ENCODE measurements at places on chromosomes 13 and 19.

- peak; percentile 12 for DNase-seq
Observed at GRCh38 chr13:104757712-104758111, 1691.5 kb upstream of the SLC10A2 start.

DNA sequence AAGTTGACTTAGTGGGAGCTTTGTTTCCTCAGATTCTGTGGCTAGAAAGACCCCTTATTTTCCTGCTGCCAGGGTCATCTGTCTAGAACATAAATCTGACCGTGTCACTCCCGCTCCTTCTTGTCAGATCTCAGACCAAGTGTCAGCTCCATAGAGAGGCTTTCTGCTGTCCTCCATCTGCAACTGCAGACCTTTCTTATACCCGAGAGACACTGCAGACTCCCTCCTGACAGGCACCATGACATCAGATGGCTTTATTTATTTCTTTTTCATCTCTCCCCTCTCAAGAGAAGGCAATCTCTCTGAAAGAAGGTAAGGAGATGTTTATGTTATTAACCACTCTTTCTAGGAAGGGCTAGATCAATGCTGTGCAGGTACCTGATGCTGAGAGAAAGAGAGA, 726.5 kb downstream of the UQCRFS1 start:
- DNase-seq, result no peak

GRCh38 chr19:34353546-34353945, 11.4 kb upstream of the GPI start:
- DNase-seq, result no peak

GRCh38 chr19:17526922-17527321, 15.5 kb downstream of the PGLS start:
- no peak for DNase-seq

DNA sequence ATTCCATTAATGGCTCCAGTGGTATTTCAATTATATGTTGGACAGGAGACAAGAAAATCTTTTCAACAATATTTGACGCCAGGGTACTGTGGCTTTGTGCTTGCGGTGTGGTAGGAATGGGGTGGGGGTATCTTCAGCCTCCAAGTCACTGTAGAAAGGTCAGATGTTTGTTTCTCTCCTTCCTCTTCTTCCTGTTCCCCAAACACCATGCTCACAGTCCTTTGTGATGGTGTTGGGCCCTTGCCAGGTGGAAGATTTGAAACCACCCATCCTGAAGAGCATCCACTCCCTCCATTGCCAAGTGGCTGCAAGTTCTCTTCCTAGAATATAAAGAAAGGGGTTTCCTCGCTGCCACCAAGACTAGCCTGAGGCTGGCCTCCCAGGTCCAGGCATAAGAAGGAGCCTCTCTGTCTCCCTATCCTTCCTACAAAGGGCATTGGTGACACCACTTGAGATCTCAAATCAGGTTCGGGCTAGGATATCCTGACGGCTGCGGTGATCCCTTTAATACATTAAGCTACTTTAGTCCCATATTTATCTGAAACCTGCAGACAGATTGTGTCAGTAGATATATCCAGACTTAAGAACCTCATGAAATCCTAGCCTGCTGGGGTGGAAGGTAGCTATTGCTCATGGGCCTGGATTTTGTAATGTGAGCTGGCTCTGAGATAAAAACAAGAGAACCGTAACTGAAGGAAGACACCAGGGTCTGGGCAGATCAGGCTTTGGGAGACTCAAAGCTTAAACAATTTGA, 64.3 kb upstream of the SIAH3 start:
- DNase-seq, result no peak

DNA sequence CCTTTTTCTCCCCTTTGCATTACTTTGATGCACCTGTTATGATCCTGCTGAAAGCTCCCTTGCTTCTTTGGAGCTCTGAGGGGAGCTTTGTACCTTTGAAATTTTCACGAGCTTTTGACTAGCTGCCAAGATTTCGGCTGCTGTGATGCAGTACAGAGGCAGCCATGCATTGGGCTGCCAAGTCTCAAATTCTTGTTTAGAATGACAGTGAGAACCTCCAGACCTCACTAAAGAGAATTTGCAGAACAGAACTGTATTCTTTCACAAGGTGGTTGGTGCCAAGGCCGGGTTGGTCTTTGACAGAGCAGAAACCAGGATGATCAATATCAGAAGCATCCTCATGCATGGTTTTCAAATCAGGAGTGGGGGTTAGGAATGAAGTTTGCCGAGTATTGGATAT, 414.8 kb downstream of the GPC5 start:
- DNase-seq, result peak; percentile 72

- DNase-seq, result no peak
Observed at GRCh38 chr19:1765232-1765903, 12.1 kb downstream of the ONECUT3 start.

- DNase-seq, result peak; percentile 69
Observed at GRCh38 chr19:17473041-17473440, 2.7 kb downstream of the SLC27A1 start.

DNA sequence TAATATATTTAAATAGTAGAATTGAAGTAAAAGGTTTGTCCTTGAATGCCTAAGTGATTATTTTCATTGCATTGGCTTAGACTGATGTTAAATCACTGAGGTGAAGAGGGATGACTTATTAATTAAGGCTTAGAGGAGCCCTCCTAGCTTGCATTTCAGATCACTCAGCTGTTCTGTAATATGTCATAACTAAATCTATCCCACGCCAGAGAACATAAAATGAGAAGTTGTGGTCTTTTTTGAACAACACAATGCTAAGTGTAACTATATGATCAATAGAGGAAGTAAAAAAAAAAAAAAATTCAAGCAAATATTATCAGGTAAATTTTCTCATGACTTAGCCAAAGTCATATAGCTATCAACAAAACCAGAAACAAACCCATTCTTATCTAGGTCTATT, 752.2 kb downstream of the GPC5 start:
- no peak for DNase-seq

- peak; percentile 77 for DNase-seq
Observed at GRCh38 chr19:40221858-40222619, 3.9 kb upstream of the TTC9B start.

GRCh38 chr19:7987114-7987768, 18.2 kb downstream of the ELAVL1 start:
- no peak for DNase-seq

DNA sequence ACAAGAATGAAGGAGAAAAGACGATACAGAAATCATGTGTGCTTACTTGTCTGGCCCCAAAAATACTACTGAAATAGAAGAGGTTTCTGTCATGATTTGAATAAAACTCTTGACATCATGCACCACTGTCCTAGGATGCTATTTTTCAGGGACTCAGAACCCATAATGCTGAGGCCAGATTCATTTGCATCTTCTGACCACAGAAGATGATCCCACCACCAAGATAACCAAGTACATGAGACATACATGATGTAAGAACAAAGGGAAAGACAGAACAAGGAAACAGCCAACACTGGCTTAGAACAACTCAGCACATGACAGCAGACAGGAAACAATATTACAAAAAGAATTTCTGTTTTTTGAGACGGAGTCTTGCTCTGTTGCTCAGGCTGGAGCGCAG, 2.5 kb downstream of the ZNF552 start:
- DNase-seq, result no peak

GRCh38 chr19:28764066-28764465, 448.9 kb downstream of the UQCRFS1 start:
- no peak for DNase-seq

DNA sequence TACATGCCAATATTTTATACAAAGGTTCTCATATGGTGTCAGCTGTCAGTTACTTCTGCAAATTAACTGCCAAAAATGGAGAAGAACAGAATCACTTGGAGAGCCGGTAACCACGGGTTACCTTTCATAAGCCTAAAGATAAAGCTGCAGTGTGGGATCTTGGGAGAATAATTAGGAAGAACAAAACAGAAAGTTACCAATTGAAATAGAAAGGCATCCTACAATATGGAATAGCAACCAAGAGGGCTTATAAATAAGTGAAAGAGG, 74.2 kb downstream of the TSHZ3 start:
- no peak for DNase-seq

GRCh38 chr19:5354403-5354802, 13.8 kb upstream of the PTPRS start:
- DNase-seq, result no peak

- peak; percentile 46 for DNase-seq
Observed at GRCh38 chr19:49592486-49593232, 1.7 kb downstream of the PRR12 start.

- no peak for DNase-seq
Observed at GRCh38 chr19:56835401-56835800, 5.1 kb downstream of the PEG3 start.

- DNase-seq, result no peak
Observed at GRCh38 chr19:39412867-39413271, 400 bp downstream of the PLEKHG2 start.

DNA sequence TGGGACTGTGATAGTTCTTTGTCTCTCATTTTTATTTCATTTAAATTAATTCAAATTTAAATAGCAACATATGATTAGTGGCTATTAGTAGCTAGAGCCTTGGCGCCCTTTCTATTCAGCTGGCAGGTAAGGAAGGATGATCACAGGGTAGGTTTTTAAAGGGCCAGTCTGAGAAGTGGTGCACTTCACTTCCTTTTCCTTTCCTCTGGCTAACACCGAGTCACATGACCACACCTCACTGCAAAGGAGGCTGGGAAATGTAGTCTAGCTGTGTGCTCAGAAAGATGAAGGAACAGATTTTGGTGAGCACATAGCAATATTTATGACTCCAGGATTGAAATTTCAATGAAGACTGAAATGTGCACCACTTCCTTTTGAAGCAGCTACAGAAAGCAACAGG, 128.7 kb downstream of the TSHZ3 start:
- peak; percentile 8 for DNase-seq

GRCh38 chr19:751501-752341, 809 bp downstream of the MISP start:
- DNase-seq, result peak; percentile 86

DNA sequence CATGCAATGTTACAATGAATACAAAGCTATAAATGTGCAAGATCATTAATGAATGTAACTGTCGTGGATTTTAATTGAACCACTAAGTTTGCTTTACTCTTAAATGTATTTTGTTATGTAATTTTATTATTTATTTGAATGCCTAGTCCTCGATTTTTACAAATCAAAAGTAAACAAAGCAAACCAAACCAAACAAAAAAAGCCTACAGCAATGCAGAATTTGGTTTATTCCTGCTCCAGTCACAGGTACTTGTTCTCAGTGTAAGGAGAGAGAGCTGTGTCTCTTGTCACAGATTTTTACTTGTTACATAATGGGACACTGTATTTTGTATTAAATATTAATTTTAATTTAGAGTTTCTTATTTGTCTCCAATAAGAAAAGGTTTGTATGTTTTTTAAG, 584.3 kb upstream of the SLITRK6 start:
- DNase-seq, result no peak

DNA sequence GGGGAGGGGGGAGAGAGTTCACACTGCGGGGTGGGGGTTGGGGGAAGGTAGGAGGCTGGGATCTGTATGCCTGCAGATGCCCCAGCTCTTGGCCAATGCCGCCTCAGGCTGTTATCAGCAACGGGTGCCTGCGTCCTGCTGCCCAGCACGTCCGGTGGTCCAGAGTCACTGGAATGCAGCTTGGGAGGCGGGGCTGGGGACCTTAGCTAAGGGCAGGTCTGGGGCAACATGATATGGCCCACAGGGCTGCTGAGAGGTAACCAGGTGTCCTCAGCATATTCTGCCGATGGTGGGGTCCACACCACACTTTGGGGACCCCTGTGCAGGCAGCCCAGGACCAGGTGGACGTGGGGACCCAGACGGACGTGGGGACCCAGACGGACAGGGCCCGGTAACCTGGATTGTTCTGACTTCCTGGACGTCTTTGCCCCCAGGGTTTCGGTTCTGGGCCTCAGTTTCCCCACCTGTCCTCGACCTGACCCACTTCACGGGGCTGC, 668 bp upstream of the ARHGAP45 start:
- no peak for DNase-seq

DNA sequence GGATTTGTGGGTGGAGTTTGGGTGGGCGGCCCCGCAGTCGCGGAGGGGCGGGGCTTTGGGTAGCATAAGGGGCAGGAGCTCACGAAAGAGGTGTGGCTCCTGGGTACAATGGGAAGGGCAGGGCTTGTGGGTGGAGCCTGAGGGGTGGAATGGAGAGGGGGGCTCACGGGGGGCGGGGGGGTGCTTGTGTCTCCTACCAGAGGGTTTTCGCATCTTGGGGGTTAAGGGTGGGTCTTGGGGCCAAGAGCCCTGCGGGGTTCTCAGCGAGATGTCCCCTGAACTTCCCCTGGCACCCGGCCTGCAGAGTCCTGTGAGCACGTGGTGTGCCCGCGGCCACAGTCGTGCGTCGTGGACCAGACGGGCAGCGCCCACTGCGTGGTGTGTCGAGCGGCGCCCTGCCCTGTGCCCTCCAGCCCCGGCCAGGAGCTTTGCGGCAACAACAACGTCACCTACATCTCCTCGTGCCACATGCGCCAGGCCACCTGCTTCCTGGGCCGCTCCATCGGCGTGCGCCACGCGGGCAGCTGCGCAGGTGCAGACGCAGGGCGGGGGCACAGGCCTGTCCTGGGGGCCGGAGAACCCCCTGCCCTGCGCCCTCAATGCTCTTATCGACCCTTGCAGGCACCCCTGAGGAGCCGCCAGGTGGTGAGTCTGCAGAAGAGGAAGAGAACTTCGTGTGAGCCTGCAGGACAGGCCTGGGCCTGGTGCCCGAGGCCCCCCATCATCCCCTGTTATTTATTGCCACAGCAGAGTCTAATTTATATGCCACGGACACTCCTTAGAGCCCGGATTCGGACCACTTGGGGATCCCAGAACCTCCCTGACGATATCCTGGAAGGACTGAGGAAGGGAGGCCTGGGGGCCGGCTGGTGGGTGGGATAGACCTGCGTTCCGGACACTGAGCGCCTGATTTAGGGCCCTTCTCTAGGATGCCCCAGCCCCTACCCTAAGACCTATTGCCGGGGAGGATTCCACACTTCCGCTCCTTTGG, 5.1 kb downstream of the FSTL3 start:
- no peak for DNase-seq

DNA sequence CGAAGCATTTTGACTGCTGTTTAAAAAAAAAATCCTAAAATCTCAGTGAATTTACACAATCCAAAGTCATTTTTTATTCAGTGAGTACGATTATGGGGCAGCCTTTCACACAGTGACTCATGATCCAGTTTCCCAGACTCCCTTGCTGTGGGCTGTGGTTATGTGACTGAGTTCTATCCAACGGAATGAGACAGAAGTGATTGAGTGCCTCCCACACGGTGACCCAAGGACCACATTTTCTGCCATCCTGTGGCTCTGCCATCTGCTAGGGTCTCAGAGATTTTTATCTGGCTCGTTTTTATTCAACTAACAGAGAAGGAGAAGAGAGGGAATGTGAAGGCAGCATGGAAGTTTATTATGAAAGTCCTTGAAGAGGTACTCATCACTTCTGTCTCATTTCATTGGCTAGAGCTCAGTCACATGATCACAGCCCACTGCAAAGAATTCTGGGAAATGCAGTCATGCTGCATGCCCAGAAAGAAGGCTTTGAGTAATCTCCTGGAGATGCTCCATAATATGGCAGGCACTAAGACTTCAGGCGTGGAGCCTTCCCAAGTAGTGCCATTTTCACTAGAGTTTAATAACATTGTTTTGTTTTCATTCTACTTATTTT, 999.4 kb downstream of the UQCRFS1 start:
- DNase-seq, result no peak

- no peak for DNase-seq
Observed at GRCh38 chr19:46967578-46968032, 52.0 kb upstream of the NPAS1 start.

- no peak for DNase-seq
Observed at GRCh38 chr13:73225990-73226389, 167.2 kb downstream of the KLF5 start.

GRCh38 chr19:55493645-55494171, 5.5 kb downstream of the SSC5D start:
- peak; percentile 16 for DNase-seq

GRCh38 chr13:94331281-94331680, 148.2 kb downstream of the DCT start:
- no peak for DNase-seq
